ENCODE measurements at places on chromosomes 11 and 22.
A peak's percentile ranks its signal among the peaks of the same experiment; 100 is the strongest.

DNA sequence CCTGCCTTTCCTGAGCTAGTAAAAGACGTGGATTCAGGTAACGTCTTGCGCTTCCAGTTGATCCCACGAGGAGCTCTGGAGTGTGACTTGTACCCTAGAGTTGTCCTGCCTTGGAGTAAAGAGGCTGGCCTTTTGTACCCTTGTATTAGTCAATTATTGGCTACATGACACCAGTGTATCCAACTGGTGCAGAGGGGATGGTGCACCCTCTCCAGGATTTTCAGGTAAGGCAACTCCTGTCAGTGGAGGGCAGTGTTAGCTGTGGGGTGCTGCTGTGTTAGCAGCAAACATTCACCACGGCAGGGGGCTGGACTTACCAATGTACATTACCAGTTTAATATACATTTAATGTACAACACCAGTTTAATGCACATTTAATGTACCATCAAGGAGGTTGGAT is 233.5 kb downstream of the MIAT start:
- peak; percentile 29 for DNase-seq

- DNase-seq = no peak
Measured at GRCh38 chr22:20011123-20011992, 5.3 kb downstream of the ARVCF start.

GRCh38 chr11:68565768-68566167 is 105.2 kb downstream of the PPP6R3 start:
- DNase-seq = no peak

DNA sequence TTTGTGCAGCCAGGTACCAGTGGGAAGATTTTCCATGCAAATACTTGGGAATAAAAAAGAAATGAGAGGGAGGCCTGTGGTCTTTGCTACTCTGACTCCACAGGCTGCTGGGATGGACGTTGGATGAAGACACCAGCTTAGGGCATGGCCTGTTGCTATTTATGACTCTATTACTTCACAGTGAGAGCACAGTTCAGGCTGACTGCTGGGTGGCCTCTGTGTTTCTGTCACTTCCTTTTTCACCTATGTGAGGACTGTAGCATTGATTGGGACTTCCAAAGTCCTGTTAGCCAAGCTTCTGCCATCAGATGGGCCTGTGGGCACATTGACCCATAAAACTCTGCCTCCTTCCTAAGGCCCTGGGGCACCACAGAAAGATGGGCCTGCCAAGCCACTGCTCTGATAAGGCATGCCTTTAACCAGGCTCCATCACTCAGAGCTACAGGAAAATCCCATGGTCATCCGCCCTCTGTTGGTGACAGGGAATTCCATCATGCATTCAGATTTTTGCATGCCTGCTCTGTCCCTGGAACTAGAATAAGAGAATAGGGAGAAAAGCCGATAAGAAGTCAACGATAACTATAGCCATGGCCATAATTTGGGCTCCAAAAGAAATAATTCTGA is 64.6 kb downstream of the KCNJ1 start:
- DNase-seq = peak; percentile 22

DNA sequence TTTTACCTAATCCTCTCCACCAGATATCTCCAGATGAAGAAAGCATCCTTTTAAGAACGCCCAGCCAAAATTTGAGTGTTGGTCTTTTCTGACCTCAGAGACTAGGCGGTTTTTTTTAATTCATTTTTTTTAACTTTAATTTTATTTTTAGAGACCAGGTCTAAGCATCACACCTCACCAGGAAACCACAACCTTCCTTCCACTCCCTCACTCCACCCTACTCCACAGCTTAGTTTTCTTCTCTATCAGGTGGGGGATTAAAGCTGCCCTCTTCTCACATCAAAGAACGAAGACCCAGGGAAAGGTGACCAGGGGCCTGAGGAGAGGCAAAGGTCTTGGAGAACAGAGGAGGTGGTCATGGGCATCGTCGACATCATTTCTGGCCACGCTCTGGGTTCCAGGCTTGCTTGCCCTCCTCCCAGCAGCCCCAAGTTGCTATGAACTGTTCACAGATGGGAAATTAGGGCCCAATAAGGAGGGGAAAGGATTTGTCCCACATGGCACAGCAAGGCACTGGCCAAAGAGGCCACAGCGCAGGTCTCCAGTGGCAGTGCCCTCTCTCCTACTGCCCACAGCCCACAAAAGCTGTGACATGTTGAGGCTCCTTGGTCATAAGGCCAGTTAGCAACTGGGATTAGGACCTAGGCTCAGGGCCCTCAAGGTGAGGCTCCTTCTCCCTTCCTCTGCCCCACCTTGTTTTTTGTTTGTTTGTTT is 1.4 kb upstream of the PEX16 start:
- no peak for DNase-seq

DNA sequence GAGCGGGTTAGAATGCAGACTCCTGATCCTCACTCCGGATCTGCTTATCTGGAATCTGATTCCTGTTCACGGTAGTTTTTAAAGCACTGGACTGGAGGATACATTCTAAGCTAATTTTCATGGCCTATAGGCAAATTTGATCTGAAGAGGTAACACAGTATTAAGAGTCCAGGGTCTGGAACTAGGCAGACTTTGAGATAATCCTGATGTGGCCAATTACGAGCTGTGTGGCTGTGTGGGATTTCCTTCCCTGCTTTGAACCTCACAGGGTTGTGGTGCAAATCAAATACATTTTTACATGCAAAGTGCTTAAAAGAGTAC is 285.2 kb downstream of the MIAT start:
- no peak for DNase-seq

GRCh38 chr11:15406851-15407351 is 292.2 kb downstream of the INSC start:
- no peak for DNase-seq

DNA sequence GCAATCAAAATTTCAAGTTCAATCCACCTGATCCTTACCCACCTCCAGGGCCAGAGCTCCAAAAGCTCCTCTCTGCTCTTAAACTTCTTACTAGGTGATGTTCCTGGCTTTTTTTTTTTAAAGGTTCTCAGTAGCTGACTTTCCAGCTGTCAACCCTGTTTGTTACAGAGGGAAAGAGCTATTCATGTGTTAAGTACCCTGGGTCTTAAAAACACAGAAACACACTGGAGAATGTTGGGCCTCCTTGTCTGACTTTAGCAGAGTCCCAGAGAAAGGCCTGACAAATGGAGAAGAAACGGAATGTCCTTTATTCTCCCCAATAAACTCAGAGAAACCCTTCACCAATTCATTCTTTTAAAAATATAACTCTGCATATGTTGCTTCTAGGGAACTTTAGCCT is 3.2 kb downstream of the LRRC4C start:
- DNase-seq = no peak

GRCh38 chr22:21939461-21939913 is 13.2 kb downstream of the PPM1F start:
- no peak for DNase-seq

GRCh38 chr11:15618583-15619032 is 503.9 kb downstream of the INSC start:
- DNase-seq = no peak

DNA sequence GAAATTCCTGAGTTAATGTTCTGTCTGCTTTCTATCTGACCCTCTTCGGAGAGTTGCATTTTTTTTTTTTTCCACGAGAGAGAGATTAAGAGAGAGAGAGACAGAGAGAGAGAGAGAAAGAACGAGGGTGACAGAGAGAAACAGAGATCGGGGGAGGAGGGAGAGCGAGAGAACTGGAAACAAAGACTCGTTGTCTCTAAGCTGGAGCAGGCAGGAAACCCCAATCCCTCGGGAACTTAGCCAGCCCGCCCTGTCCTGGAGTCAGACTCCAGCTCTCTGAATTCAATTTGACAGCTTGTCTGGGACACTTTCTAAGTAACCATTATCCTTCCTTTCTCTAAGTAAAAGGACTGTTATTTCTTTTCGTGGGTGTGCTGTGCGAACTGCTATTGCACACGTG is 76.9 kb downstream of the KCNJ1 start:
- no peak for DNase-seq

DNA sequence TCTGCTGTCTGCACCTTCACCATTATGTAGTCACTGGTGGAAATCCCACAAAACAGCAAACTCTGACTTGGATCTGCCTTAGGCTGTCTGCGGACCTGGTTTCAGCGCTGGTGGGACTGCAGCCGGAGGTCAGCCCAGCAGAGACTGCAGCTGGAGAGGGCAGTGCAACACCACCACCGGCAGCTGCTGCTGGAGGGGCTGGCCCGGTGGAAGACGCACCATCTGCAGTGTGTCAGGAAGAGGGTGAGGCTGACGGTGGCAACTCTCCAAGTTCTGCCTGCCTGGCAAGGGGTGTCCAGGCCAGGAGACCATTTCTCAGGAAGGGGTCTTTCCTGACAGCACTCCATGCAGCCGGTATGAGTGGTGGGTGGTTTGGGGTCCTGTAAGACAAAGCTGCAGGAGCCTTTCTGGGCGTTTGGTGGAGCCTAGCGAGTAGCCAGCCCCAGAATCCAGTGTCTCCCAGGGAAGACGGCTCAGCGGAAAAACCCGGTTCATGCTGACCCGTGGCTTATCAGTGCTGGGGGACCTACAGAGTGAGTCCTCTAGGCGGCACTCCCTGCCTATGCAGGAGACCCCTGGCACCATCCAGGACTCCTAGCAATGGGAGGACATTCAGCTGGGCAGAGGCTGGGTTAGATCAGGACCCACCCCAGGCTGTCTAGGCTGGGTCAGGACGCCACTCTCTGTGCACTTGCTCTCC is 50.8 kb downstream of the PISD start:
- DNase-seq = no peak

DNA sequence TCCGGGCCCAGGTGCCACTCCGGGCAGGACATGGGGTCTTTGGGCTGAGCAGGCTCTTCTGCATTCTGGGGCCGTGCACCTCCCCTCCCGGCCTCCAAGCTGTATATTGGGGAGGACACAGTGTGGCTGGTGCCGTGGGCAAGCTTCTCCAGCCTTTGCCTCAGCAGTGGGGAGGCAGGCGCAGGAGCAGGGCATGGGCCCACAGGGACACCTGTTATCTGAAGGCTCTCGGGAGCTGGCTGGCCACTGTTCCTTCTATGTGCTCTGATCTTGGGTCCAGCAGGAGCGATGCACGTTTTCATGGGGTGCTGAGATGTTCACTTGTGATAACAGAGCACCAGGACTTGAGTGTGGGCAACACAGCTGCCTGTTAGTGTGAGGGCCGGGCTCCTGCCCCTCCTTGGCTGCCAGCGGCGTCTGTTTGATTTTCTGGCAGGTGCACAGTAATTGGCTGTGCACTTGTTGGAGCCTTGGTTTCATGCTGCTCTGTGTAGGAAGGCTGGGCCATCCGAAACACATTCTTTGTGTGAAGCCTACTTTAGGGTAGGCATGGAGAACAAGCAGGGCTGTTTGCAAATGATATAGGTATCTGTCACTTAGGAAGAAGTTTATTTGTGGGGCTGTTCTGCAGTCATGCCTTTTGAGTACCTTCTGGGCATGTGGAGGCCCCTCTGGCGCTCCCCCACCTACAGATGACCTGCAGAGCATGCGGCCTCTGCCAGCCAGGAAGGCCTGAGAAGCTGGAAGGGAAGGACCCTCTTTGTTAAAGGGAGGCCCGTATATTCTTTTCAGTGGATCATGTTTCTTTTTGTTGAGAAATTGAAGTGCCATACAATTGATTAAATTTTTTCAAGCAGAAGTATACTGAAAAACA is 201.5 kb downstream of the TBC1D22A start:
- no peak for DNase-seq

DNA sequence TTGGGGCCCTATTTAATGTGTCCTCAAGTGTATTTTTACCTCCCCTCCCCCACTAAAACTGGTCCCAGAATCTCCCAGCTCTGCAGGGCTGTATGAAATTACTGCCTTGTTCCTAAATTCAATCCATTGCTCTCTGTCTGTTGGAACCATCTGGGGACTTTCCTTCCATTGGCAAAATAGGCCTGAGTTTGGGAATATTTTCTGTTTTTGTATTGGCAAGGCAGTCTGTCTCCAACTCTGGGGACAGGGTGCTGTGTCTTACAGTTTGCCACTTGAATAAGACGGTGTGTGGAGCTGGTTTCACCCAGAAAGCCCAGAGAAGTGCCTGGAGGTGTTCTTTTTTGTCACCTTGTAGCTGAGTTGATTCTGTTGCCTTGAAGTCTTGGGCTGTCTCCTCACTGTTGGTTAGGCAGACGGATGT is 1.3 kb downstream of the PACS1 start:
- no peak for DNase-seq

GRCh38 chr11:44822369-44822768 is 95.6 kb downstream of the TSPAN18 start:
- DNase-seq = no peak

DNA sequence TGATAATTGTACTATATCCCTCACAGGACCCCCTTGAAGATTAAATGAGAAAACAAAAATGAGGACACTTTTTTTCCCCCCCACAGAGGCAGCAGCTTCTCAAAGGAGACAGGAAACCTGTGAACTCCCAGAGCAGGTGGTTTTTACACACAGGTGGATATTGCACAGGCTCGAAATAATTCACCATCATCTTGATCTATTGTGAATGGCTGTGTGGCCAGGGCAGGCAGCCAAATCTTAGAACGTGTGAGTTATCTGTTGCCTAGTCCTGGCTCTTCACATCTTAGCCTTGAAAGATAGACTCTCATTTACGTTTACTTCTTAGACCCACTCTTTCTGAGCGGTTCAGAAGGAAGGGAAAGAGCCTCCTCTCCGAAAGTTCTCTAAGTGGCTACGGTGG is 23.5 kb downstream of the PPFIBP2 start:
- DNase-seq = no peak

DNA sequence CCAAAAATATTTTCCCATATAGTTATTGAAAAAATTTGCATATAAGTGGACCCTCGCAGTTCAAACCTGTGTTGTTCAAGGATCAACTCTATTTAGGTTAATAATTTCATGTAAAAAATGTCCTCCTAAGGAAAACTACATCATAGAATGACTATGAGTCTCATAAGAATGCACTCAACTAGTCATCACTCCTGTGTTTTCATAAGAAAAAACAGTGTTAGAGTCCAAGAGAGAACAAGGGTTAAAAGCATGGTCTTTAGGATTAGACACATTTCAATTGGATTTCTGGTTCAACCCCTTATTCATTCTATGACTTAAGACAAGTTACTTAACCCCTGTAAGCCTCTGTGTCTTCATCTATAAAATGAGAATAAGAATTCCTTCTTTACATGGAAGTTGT is 5.1 kb downstream of the PARVA start:
- DNase-seq = no peak

DNA sequence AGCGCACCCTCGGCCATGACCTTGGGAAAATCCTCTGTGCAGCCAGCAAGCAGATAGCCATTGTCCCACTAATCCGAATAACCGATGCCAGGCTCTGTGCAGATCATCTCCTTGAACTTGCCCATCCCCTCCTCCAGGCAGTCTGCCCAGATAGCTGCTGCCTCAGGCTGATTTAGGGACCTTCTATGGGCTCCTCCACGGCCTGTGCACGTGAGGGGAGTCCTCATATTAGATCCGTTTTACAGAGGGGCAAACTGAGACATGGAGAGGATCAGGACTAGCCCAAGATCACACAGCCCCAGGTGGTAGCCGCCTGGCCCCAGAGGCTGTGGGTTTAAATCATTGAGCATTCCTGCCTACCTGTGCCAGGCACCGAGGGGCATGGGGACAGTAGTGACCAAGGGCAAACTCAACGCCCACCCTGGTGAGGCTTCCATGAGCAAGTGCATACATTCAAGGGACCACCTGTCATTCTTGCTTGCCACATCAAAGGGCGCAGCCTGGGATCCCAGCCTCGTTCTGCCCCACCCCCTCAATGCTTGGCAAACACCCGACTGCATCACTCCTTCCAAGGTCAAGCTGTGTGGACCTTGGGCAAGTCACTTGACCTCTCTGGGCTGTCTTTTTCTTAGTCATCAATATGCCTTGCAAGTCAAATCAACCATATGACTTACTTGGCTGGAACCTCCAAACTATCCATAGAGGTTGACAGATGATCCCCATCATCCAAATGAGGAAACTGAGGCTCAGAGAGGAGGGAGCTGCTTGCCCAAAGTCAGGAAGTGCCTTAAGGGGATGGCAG is 131.6 kb downstream of the MN1 start:
- no peak for DNase-seq

GRCh38 chr22:43998679-43999264 is 25.3 kb upstream of the PARVB start:
- no peak for DNase-seq

All from ACHN (cell line).